ENCODE measurements at places on chromosomes 2 and 18.

GRCh38 chr2:3761272-3761671, 57.9 kb downstream of the DCDC2C start:
- DNase-seq, result no peak

DNA sequence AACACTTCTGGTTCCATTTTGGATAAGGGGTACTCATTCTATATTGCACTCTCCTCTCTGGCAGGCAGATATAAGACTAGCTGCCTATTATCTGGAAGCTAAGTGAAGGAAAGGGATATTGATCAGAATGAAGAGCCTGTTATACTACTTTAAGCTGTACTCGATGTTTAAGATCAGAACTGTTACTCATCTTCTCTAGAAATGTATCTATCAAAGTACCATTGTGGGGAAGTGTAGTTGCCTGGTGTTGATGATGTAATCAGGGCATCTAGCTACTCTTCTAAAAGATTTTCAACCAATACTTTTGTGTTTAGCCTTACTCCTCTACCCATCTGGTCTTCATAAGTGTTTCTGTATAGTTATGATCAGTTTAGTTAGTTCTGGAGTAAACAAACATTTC, 5.8 kb downstream of the CAMKMT start:
- no peak for DNase-seq

GRCh38 chr2:27236136-27236535, 19.0 kb downstream of the CAD start:
- DNase-seq, result no peak

GRCh38 chr2:132477962-132478361, 61.4 kb downstream of the GPR39 start:
- no peak for DNase-seq

DNA sequence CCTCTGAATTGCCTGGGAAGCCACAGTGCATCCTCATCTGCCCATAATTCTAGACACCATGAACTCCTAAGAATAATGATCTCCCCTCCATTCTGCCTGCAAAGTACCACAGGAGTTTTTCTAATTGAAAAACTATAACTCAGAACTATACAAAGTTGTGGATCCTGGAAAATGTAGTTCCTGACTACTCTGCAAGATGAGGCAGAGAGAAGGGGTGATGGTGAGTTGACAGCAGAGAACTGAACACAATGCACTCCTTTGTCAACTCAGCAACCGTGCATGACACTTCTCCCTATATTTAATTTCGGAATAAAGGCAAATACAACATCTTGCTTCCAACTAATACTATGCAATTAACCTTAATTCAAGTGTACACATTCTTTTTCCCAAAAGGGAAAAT, 471.1 kb upstream of the FAM98A start:
- DNase-seq, result no peak

DNA sequence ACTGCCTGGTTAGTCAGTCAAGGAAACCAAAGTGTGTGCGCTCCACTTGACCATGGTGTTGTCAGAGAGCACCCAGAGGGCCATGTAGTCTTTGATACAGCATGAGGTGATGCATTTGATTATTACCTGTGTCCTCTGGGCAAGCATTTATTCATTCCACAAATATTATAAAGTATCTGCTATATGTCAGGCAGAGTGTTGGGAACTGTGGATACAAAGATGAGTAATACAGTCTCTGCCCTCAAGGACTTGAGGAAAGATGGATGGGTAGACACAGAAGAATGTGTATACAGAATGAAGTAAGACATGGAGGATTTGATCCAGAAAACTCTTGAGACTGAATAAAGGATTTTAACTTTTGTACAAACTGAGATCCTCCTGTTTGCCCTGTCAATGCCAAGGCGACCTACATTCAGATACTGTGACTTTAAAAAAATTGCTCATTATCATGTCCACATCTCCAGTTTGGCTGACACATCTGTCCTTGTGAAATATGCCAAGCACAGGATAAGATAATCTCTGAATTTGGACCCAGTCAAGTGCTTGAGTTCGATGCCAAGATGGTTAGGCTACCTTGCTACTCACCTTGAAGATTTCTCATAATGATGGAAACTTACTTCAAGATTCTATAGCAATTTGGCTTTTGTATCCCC, 50.8 kb downstream of the ACYP2 start:
- no peak for DNase-seq

DNA sequence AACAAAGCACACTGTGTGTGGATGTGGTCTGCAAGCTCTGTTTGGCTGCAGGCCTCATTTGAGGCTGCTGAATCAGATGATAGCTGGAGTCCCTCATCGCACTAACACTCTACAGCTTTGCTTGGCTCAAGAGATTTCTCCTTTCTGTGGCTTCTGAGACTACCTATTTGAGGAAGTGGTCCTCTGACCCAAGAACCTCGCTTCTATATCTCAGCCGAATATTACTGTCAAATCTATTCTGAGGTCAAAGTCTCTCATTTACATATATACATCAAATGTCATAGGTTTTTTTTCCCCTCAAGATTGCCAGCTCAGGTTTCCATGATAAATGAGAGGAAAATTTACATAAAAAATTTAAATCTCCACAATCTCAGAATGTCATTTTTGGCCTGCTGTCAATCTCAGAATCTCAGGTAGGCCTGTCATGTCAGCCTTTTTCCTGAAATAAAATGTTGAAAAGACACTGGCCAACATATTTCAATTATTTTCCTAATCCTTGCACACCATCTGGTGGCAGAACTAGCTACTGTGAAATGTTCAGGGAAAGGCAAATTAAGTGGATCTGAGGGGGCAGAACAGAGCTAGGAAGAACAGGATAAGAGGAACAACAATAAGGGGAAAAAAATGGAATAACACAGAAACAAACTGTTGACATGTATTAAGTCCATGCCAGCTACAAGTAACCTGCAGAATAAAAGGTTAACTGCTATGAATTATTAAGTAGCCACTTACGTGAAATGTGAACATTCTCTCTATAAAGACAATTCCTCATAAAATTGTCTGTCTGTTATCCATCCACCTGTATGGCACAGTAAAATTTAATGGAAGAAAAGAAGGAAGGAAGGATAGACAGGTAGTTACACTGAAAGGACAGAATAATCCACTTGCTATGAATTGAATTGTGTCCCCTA, 39.3 kb downstream of the AP1S3 start:
- DNase-seq, result peak; percentile 80

GRCh38 chr2:60508339-60508917, 45.0 kb downstream of the BCL11A start:
- DNase-seq, result no peak
